ENCODE measurements at places on chromosomes 5 and 9.

- peak; percentile 53 for DNase-seq
Measured at GRCh38 chr5:54844905-54845566, 140.4 kb downstream of the ESM1 start.

DNA sequence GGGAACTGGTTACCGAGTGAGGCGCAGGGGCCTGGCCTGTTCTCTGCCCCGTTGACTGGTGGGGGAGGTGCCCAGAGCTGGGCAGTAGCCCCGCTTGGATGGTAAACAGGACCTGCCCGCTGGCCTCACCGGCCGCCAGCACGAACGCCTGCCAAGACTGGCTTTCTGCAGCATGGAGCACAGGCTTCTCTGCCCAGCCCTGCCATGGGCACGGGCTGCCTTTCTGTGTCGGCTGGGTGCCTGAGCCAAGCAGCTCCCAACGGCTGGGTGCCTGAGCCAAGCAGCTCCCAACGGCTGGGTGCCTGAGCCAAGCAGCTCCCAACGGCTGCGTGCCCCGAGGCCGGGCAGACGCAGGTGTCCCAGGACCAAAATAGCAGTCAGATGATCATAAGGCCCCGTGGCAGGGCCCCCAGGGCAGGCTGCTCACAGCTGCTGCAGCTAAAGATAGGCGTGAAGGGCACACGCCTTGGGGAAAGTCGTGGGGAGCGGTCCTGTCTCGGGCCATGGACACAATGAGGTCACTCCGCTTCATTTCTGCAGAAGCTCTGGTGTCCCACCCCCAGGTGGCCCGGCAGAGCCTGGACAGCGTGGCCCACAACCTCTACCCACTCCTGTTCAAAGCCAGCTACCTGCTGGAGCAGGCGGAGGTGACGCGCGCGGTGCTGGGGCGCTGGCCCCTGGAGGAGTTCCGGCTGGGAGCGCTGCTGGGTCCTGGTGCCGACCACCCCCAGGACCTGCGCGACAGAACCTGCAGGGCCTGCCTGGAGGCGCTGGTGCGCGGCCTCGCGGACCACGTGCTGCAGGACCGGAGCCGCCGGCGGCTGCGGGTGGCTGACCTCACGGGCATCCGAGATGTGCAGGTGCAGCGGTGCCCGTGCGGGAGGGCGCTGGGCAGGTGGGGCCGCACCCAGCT, at the start of gene LRRC14B:
TSS of gene LRRC14B (plus strand) at position 460 of the 913 bp plus-strand sequence. CDS start at position 504, 44 bp downstream.
- peak; percentile 77 for DNase-seq

DNA sequence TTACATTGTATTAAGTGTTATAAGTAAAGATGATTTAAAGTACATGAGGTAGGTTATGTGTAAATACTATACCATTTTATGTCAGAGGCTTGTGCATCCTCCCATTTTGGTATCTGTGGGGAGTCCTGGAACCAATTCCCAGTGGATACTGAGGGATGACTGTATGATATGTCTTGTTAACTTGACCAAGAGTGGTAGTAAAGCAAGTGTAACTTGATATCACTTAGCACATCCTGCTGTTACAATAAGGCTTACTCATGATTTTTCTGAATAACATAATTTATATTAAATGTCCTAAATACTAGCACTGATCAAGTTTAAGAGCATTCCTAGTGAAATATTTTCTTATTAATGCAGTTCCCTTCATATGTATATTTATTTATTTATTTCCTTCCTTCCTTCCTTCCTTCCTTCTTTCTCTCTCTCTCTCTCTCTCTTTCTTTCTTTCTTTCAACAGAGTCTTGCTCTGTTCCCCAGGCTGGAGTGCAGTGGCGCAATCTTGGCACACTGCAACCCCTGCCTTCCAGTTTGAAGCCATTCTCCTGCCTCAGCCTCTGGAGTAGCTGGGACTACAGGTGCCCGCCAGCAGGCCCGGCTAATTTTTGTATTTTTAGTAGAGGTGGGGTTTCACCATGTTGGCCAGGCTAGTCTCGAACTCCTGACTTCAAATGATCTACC, 7.5 kb downstream of the NDFIP1 start:
- no peak for DNase-seq

- no peak for DNase-seq
Measured at GRCh38 chr5:154570572-154571324, 92.7 kb upstream of the HAND1 start.

- DNase-seq: peak; percentile 54
Measured at GRCh38 chr5:175672976-175673648, 15.2 kb downstream of the HRH2 start.

GRCh38 chr9:126380447-126380846, 53.8 kb downstream of the MVB12B start:
- DNase-seq: no peak
